T-helper 2 cell treated with Interferon-gamma antibody and Interleukin-4, amounts not matched to agents 100 ng/mL and 5 ng/mL, for 36 hours (primary cell): ENCODE measurements at places on chromosomes 11 and 22. TPM values are rescaled to one million over a fixed set of nuclear protein-coding genes. Genes with fewer than 3 reads are reported as not detected.

The OR8D2 gene
- total RNA-seq: not detected in 2 replicates

The OLFML1 gene
- total RNA-seq: not detected in 2 replicates

The OR51B5 gene
- not detected in 2 replicates for total RNA-seq

The SCGB1D2 gene
- not detected in 2 replicates for total RNA-seq

The ACCS gene
- 41.0 and 41.7 TPM in 2 replicates for total RNA-seq

The ARCN1 gene
- total RNA-seq: 105 and 110 TPM in 2 replicates

The CDC42EP1 gene
- total RNA-seq: 0.11 and 0.16 TPM in 2 replicates

The PLEKHB1 gene
- 3.4 and 5.2 TPM in 2 replicates for total RNA-seq

The SOX10 gene
- not detected in 2 replicates for total RNA-seq

The CNGA4 gene
- total RNA-seq: 0.16 and 0.23 TPM in 2 replicates

The FADS1 gene
- total RNA-seq: 70.0 and 73.4 TPM in 2 replicates

The ALDH3B1 gene
- not detected in 2 replicates for total RNA-seq

The POU2AF1 gene
- 2.6 and 3.3 TPM in 2 replicates for total RNA-seq

The MN1 gene
- total RNA-seq: 0.23 and 0.27 TPM in 2 replicates

The MEI1 gene
- total RNA-seq: 31.8 and 37.0 TPM in 2 replicates
